ENCODE measurements at places on chromosomes 12 and 14. TPM values are rescaled to one million over a fixed set of nuclear protein-coding genes. Genes with fewer than 3 reads are reported as not detected.

DNA sequence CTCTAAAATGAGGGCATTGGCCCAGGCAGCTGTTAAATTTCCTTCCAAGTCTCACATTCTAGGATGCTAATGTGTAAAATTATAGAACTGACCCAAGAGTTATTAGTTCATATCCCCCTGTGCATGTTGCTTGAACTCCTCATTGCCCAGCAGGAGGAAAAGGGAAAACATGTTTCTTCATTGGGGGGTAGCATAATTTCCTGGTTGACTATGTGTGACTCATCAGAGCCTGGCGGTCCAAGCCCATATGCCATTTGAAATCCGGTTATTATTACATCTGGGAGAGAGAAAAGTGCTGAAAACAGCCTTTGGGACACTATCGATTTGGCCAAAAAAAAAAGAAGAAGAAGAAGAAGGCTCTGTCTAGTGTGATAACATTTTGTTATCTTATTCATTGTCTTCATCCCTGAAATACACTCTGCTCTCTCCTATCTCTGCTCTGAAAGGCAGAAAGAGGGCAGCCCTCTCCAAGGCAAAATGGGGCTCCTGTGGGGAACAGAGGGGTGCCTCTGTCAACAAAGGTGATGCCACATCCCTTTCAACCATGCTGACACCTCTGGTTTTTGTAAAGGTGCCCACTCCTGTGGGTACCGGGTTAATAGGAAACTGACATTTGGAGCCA, 114.2 kb downstream of the DAD1 start:
- no peak for ATAC-seq

DNA sequence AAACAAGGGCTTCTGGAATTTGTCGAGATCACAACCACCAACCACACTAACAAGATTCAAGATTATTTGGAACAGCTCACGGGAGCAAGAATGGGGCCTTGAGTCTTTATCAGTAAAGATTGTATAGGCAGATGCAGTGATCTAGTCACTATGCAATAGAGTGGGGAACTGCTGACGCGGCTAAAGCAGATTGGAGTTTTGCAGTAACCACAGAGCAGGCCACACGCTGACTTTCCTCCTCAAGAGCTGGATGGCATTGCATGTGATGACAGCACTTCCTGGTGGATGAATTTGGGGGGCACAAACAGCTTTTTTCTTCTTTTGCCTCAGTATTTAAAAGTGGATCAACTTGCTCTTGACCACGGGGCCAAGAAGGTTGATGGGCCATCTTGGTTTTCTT, 46.0 kb downstream of the KCNK13 start:
- no peak for ATAC-seq

DNA sequence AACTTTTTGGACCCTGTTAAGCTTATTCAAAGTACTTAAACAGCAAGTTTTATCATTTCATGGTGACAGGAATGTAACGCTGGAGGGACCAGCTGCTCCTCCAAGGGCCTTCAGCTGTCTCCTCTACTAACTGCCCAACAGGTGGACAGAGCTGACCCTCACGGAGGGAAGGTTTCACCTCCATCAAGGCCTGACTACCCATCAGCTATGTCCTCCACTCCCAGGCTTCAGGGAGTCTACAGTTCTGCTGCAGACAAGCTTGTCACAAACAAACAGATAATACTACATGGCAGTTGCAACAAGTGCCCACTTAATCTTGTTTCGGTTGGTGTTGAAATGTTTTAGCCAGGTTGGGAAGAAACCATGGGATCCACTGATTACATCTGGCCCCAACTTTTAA, 175.1 kb downstream of the TTC7B start:
- no peak for ATAC-seq

- ATAC-seq, result no peak
Observed at GRCh38 chr12:94267921-94268471, 119.6 kb downstream of the PLXNC1 start.

DNA sequence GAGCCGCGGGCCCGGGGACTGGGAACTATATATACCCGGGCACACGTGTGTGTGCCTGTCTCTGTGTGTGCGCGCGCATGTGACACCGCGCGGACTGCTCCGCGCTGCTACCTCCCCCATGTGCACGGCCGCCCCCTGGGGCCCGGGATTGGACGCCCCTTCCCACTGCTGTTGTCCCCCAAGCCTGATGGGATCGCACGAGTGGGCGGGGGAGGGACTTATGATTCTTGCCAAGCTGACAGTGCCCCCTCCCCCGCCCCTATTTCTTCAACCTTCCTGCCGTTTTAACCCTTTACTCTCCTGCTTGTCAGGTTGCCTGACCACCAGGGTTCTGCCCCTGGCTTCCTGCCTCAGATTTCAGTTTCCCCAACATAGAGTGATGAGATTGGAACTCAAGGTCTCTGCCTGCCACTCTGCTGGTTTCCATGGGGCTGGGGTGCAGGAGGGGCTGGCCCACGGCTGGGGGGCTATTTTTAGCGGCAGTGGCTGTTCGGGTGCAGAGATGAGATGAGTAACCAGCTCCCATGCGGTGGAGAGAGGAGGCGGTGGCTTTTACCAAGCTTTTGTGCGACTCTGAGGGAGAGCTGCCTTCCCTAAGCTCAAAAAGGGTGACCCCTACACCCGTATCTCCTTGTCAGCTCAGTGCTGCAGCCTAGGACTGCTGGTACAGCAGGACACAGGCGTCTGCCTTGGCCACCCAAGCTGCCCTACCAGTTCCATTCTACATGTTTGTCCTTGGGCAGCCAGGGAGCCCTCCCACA, at the start of gene DDN:
Gene DDN (minus strand): TSS at position 5 of the 761 bp plus-strand sequence. CDS start 88 bp downstream, outside the sequence.
- ATAC-seq, result peak; percentile 49

DNA sequence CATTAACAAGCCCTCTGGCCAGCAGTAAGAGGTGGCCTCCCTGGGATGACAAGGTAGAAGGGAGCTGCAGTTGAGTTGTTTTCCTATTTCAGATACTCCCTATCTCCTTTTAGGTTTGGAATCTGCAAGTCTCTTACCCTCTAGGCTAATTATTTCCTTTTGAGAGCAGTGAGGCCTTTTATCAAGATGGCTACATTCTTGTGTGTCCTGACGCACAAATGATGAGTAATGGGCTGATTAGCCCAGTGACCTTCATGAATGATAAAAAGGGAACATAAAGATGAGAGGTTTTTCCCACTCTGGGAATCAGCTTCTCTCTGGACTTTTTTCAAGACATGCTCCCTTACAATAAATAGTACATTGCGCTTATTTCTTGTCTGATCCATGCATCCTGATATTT, 22.9 kb downstream of the DYRK2 start:
- no peak for ATAC-seq

DNA sequence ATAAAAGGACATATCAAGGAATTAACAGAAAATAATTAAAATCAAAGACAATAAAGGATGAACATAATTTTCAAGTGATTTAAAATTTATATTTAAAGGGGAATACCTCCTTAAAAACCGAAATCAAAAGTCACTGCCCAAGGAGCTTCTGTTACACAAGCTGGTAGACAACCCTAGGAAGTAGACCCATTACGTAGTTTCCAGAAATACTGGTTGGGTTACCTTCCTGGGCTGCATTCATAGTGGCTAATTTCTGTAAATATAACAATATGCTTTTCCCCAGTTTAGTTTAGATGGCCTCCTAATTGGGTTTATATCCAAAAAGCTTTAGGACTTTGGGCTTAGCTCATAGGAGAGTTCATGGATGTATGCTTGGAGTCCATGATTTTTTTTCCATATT, 2.1 kb upstream of the EDDM3A start:
- ATAC-seq, result no peak

The GPR132 gene
- 49.5 TPM for total RNA-seq

Measured in activated T-helper 17 cell treated with anti-CD3 and anti-CD28 coated beads, Interleukin-2, amount 50 U/mL, for 72 hours (primary cell).